ENCODE measurements at places on chromosomes 1 and 21.

GRCh38 chr1:93695411-93696005 lies 13.9 kb upstream of the BCAR3 start:
- no peak for DNase-seq

DNA sequence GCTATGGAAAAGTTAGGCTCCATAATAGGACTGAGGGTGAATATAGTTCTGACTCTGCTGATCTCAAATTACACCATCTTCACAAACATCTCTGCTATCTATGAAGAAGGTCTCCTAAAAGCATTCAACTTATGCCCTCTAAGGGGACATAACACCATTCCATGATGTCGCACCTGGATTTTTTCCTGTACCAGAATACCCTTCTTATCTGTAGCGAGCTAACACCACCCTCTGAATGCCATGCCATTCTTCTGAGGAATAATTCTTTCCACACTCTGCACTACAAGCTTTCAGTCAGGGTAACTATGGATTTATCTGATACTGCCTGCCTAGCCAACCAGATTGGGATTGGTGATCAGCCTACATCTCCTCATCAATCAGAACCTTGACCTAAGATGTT lies 203.8 kb downstream of the PTPRC start:
- no peak for DNase-seq

DNA sequence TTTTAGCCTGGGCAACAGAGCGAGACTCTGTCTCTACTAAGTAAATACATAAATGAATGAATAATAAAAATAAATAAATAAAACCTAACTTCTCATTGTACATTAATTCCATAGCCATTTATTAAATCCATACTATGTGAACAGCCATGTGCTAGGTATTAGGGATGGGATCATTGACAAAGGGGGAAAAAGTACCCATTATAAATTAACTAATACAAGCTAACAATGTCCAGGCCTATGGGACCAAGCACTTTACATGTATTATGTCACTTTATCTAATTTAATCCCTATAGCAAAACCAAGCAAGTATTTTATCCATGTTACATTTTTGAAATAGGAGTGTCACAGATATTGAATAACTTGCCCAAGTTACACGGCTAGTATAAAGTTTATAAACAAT lies 2.6 kb upstream of the CDC7 start:
- DNase-seq = no peak

DNA sequence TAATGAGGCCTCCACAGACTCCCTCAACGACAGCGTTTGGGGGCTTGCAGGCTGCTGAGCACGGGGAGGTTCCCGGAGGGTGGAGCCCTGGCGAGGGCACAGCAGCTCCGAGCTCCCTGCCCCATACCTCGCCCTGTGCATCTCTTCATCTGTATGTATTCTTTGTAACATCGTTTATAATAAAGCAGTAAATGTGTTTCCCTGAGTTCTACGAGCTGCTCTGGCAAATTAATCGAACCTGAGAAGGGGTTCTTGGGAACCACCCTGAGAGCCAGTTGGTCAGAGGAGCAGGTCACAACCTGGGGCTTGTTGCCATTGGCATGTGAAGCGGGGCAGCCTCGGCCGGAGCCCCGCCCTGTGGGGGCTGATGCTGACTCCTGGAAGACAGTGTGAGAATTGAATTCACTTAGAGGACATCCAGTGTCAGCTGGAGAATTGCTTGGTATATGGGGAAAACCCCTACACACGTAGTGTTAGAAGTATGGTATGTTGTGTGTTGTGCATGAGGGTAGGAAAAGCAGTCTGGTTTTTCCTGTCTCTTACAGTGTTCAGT lies 11.5 kb downstream of the SLC37A1 start:
- no peak for DNase-seq

DNA sequence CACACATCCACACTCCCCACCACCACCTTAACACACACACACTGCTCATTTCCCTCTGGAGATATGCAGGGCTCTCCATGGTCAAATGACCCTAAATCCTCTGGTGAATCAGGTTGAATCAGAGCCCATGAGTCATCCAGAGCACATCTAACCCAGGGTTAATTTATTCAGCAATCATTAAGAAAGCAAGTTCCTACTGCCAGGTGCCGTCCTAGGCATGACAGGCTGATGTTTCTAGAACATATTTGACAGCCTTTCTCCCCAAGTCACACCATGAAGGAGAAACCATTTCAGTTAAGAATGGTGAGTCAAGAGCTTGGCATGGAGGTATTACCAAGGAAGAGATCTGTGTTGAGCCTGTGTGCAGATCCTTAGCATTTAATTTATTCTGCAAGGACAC lies 194.3 kb upstream of the CAMK1G start:
- no peak for DNase-seq

GRCh38 chr1:151461694-151462093 lies 2.4 kb upstream of the POGZ start:
- no peak for DNase-seq

DNA sequence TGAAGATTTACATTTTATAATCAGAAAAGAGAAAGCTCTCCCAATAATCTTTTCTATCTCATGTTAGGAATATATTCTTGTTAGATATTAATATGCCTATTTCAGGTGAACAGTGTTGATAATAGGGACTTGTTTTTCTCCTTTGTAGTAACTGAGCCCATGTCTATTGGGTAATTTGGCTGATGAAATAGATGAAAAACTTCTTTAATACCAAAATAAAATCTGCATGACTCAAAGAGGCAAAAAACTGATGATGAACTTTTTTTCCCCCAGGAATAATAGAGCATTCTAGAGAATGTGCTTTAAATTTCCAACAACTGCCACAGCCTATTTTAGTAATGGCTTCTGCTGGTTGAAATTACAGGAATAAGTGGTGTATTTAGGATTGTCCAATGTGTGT lies 178.9 kb upstream of the GREM2 start:
- DNase-seq = no peak

DNA sequence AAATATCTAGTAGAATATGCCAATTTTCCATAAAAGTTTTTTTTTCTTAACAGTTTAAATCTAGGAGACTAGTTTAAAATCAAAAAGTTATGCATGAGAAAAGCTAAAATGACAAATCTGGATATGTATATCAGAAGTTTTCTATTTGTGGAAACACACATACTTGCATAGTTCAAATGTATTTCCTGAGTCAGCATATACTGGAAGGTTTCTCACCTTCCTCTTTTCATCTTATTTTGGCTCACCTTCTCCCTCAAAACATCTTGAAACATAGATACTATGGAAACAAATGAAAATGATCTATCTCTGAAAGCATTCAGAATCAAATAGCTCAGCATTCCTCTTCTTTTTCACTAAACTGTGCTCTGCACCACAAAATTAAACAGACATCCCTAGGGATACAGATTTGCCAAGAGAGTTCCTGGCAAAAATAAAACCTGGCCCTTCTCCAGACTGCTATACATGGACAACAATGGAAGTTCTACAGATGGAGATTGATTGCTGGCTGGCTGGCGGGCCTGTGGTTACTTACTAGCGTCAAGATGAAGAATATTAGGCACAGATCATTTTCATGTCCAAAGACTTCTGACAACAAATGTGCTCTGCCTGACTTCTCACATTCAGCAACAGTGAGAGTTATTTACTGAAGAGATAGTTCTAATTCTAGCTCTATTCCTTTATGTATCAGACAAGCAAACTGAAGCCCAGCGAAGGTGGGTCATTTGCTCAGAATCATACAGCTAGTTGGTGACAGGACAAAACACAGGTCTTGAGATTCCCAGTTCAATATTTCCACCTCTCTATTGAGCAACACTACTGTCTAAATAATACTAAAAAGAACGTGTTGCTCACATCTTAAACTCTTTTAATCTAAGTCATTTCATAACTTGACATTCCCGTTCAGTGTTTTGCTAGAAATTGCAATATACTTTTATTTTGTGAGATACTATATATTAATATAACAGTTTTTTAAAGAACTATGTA lies 26.6 kb downstream of the DIPK1A start:
- no peak for DNase-seq

DNA sequence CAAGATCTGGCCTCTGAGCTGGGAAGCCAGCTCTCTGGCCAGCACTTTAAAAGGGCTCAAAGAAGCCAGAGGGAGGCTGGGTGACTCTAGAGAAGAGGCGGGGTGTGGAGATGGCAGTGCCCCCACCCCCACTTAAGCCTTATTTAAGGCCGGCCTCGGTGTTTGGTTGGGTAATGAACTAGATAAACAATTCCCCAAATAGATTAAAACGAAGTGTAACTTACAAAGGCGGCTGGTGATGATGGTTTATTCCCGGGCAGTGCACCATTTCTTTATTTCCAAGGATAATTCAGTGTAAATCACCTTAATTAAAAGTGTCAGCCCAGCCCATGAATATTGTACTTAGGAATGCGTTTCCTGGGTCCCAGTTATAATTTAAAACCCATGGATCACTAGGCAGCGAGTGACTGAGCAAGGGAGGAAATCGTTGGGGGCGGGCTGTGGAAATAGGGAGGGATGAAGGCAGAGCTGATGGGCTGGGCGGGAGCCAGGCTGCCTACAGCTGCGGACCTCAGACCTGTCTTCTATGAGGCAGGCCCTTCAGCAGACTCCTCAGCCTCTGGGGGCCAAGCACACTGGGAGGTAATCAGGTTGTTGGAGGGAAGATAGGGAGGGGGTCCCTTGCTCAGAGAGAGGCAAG lies 54.9 kb downstream of the TMEM53 start:
- DNase-seq = no peak

- DNase-seq = no peak
Measured at GRCh38 chr1:228184152-228184551, 18.5 kb downstream of the IBA57 start.

- no peak for DNase-seq
Measured at GRCh38 chr1:36432616-36433015, 17.6 kb downstream of the OSCP1 start.

- no peak for DNase-seq
Measured at GRCh38 chr1:51648180-51649109, 31.6 kb downstream of the OSBPL9 start.

- no peak for DNase-seq
Measured at GRCh38 chr21:20882462-20883407, 115.5 kb upstream of the NCAM2 start.

GRCh38 chr1:94772845-94773244 lies 47.3 kb upstream of the SLC44A3 start:
- DNase-seq = no peak

DNA sequence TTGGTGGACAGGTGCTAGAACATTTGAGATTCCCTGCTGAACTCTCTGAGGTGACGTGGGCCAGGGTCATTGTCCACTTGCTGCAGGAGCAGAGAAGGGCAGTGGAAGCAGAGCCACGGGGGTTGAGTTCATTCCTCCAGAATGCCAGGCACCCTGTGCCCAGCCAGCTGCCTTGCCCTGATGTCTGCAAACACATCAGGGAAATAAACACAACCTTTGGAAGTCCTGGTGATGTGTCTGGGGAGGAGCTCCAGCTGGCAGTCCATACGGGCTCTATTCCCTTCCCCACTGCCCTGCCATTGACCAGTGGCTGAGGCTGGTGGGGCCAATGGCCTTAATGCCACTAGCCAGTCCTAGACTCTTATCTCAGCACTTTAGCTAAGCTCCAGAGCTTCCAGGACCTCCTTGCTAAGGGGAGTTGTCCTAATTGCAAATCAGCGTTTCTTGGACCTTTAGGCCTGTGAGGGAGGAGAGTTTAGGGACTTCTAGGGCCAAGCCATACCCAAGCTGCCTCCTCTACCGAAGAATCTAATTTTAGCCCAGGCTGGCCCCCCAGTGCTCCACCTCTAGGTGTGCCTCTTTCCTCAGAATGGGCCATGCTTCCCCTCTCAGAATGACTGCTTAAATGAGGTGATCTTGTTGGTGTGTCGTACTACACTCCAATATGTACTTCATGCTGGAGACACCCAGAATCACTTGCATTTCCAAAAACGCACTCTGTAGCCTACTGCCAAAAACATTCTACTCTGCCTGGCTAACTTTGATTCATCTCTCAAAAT lies 25.9 kb upstream of the MFSD2A start:
- no peak for DNase-seq

DNA sequence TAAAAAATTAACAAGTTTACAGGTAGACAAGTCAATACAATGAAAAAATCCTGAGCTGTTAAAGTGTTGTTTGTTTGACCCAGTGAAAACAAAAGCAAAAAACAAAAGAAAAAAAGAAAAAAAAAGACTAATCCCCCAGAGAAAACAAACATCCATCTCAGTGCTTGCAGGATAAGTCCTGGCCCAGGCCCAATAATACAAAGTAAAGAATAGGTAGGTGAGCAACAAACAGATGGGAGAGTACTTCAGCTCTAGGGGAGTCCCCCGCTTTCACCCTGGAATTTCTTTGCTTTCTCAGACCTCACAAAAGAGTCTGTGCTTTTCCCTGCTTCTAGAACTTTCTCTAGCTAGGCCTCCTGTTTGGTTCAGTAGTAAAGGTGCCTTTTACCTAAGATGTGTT lies 70.3 kb downstream of the ABCA4 start:
- no peak for DNase-seq

GRCh38 chr1:88890791-88891317 lies 513 bp downstream of the GTF2B start:
- peak; percentile 40 for DNase-seq

GRCh38 chr1:30101487-30102227 lies 621.7 kb downstream of the MATN1 start:
- DNase-seq = no peak

- no peak for DNase-seq
Measured at GRCh38 chr1:18312961-18313360, 167.8 kb upstream of the KLHDC7A start.

DNA sequence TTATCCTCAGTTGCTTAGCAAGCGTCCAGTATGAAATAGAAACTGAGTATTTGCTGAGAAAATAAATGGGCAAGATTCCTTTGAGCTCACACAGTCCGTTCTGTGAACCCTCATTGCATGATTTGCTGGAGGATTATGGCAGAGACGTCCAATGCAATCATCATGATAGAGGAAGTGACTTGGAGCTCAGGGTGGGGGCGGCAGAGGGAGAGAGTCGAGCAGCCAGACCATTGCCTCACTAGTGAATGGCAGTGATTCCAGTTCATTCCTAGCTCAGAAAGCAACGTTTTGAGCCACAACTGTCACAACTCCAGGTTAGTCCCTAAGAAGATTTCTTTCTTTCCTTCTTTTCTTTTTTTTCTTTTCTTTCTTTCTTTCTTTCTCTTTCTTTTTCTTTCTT lies 27.5 kb upstream of the COL9A2 start:
- no peak for DNase-seq

- DNase-seq = no peak
Measured at GRCh38 chr1:172359491-172359999, 60.9 kb upstream of the C1orf105 start.

DNA sequence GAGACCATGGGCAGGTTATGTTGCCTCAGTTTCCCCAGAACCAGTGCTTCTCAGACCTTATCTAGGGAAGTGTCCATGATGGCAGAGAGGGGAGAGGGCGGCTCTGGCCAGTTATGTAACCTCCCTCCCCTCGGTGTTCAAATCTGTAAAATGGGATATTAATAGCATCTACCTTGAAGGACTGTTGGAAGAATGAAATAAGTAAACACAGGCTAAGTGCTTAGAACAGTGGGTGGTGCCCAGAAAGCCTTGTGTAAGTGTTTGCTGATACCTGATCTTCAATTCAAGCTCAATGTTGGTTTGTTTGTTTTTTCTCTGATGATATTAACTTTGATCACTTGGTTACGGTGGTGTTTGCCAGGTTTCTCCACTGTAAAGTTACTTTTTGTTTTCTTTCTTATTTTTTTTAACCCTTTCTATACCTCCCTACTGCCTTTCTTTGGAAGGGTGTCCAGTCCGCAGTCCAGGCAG lies 34.9 kb downstream of the EPHA2 start:
- DNase-seq = no peak

- DNase-seq = no peak
Measured at GRCh38 chr1:215345766-215346165, 221.3 kb upstream of the KCTD3 start.
